CMK (cell line): ENCODE measurements at places on chromosomes 16 and 17.

GRCh38 chr17:44543213-44543904 lies 13.9 kb upstream of the FZD2 start:
- no peak for DNase-seq

GRCh38 chr17:19939993-19940721 lies 37.5 kb downstream of the AKAP10 start:
- DNase-seq, result no peak

DNA sequence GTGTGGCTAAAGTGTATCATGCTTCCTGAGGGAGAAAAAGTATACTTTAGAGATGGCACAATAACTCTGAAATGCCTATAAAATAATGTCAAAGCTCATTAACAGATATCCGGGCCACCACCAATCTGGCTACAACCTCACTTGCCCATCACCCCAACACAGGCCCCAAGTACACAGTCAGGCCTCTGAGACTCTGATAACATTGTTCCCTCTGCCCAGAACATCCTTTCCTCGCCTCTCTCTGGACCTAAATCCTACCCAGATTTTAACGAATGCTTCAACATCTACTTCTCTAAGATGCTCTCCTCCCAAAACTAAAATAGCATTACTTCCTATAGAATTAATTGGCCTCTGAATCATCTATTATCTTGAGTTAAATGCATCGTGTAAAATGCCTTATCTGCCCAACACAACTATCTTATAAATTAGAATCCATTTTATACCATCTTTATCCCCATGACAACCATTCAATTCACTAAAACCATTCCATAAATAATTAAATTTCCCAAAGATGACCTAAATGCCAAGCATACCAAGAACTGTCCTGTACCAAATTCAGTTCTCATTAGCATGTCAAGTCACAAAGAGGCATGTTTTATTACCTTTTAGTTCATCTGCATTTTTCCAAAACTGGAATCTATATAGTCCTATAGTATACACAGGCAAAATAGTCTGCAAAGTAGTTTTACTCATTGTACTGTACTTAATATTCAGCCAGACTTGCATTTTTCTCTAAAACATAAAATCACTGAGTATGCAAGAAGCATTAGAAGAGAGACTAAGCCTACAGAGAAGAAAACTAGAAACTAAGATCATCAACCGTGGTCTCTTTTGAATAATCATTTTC lies 15.7 kb downstream of the HELZ start:
- DNase-seq, result no peak

DNA sequence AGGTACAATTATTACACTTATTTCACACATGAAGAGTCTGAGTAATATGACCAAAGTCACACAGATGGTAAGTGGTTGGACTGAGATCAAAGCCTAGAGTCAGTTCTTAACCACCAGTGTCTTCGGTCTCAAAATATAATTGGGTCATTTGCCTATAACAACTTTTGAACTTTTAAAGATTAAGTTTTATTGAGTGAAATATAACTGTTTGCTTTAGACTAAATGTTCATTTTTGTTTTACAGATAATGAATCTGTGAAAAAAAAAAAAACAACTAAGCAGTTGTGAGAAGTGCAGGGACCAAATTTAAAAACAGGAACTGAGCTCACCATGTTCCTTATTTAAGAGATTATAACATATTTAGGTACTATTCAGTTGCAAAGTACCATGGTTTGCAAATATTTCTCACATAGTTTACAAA lies 150.1 kb downstream of the ITFG1 start:
- DNase-seq, result no peak

- DNase-seq, result no peak
Observed at GRCh38 chr17:50565402-50566350, 5.2 kb downstream of the CACNA1G start.

GRCh38 chr16:28951410-28951943 lies 740 bp downstream of the NFATC2IP start:
- DNase-seq, result no peak

GRCh38 chr16:983044-984030 lies 1.8 kb downstream of the SOX8 start:
- no peak for DNase-seq

- DNase-seq, result peak; percentile 22
Observed at GRCh38 chr17:28335959-28336871, 654 bp downstream of the TNFAIP1 start.

DNA sequence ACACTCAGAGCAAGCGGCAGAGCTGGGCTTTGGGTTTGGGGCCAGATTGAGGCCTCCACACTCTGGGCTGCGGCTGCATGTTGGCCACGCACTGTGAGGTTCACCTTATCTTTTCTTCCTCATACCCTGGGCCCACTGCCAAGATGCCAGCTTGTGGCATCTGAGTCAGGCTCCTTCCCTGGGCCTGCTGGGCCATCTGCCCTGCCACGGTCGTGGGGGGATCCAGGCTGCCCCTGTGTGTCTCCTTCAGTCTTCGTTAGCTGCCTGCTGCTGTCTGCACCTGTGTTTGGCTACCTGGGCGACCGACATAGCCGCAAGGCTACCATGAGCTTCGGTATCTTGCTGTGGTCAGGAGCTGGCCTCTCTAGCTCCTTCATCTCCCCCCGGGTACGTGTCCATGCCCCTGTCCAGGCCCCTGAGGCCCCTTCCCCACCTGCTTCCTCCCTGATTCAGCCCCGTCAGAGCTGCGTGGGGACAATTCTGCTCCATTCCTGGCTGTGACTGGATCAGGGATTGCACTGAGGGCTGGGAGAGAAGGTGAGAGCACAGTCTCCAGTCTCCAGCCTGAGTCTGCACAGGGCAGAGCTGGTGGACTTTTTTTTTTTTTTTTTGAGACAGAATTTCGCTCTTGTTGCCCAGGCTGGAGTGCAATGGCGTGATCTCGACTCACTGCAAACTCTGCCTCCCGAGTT lies 11.2 kb downstream of the SPNS3 start:
- DNase-seq, result no peak

DNA sequence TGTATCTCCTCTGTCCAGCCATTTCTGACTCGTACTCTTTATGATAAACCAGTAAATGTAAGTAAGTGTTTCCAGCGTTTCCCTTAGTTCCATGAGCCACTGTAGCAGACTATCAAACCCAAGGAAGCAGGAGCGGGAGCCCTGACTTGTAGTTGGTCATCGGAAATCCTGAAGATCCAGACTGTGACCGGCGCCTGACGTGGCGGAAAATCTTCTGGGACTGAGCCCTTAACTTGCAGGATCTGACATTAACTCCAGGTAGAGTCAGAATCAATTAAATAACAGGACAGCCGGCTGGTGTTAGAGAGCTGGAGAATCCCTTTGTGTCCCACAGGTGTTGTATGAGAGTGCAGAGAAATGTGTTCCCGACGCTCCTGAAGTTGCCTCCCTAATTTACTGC lies 4.0 kb downstream of the GLOD4 start:
- no peak for DNase-seq

DNA sequence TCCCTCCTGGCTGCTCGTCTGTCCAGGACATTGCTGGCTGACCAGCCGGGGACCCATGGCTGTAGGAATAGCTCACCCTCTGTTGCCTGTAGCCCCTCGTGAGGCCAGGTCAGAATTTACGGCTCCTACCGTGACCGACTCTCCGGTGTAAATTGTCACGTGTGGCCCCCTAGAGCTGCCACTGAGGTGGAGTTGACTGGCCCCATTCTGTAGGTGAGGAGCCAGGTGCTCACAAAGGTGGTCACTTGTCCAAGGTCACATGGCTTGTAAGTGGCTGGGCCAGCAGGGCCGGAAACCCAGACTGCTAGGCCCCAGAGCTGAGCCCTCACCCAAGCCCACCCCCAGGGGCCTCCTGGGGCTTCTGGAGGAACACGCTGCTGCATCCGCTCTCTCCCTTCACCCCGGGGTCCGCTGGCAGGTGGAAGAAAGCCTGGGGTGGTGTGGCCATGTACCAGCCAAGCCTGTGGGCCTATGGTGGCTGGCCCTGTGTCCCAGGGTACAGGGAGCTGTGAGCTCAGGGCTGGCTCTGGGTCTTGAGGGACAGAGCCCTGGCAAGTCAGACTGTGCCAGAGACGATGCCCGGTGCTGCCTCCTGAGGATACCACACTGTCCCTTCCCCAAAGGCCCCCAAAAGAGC lies 120.7 kb downstream of the RAB11FIP4 start:
- DNase-seq, result no peak

DNA sequence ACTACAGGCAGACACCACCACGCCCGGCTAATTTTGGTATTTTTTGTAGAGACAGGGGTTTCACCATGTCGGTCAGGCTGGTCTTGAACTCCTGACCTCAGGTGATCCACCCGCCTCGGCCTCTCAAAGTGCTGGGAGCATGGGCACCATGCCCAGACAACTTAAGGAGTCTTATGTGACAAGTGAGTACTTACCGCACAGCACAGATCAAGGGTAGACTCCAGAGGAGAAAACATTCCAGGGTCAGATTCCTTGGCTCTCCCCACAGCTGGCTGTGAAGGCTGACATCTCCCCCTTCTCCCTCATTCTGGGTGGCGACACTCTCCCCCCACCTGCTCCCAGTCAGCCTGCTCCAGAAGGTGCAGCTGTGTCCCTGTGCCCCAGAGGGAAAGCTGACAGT lies 10.6 kb downstream of the ZSCAN10 start:
- DNase-seq, result no peak

DNA sequence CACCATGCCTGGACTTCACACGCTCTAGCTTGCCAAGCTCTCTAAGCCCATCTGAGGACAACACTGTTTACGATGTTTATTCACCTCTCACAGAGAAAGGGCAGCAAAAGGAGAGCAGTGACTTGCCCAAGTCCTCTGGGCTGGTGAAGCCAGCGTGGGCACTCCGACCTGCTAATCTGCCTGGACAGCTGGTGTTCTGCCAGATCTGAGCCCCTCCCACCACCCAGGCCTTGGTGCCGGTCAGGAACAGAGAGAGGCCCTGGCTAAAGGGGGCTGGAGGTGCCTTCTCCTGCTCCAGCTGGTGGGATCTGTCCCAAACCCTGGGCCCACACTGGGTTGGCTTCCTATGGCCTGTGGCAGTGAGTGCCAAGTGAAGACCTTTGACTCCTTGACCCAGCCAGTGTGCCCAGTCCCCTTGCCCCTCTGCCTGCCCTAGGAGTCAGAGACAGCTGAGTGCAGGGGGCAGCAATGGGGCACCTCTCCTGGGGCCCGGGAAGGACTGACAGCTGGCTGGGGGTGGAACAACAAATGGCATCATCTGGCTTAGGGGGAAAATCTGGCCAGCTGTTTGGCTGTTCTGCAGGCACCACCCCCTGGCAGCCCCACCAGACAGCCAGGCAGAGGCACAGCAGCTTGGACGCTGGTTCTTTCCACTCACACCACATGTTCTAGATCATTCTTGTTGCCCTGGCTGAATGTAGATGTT lies 1.8 kb upstream of the SLC4A1 start:
- no peak for DNase-seq

- DNase-seq, result no peak
Observed at GRCh38 chr16:270381-271255, 5.1 kb downstream of the RGS11 start.

- no peak for DNase-seq
Observed at GRCh38 chr16:51875834-51876600, 670.9 kb downstream of the TOX3 start.

- no peak for DNase-seq
Observed at GRCh38 chr16:74738113-74738541, 36.5 kb downstream of the FA2H start.

DNA sequence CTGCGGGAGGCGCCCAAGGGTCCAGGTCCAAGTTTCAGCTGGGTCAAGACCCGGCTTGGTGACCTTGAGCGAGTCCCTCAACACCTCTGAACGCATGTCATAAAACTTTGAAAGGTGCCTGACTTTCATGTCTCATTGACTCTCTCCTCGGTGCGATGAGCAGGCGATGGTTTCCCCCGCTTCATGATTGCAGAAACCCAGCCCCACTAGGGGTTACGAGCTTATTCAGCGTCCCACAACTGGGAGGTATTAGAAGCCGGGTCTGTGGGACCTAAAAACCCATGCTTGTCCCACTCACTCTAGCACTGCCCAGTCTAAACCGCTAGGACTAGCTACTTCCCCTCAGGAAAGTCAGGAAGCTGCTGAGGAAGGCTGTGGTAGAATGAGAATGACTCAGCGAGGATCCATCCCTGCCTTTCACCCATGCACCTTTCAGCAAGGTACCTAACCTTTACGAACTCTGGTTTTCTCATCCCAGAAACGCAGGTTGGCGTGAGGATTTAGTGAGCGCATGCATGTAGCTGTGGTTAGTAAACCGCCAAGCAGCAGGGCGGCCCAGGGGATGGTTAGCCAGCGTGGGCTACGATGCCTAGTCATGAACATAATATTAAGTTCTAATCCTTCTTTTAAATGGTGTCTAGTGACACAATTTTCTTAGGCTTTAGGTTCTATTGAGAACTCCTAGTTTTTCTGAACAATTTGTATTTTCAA lies 26.2 kb upstream of the RFFL start:
- DNase-seq, result peak; percentile 53

GRCh38 chr17:48139944-48140343 lies 32.4 kb downstream of the SNX11 start:
- DNase-seq, result no peak

GRCh38 chr17:77606865-77607210 lies 351.7 kb upstream of the TNRC6C start:
- DNase-seq, result no peak

- DNase-seq, result no peak
Observed at GRCh38 chr17:28738680-28739384, 5.0 kb upstream of the TRAF4 start.

DNA sequence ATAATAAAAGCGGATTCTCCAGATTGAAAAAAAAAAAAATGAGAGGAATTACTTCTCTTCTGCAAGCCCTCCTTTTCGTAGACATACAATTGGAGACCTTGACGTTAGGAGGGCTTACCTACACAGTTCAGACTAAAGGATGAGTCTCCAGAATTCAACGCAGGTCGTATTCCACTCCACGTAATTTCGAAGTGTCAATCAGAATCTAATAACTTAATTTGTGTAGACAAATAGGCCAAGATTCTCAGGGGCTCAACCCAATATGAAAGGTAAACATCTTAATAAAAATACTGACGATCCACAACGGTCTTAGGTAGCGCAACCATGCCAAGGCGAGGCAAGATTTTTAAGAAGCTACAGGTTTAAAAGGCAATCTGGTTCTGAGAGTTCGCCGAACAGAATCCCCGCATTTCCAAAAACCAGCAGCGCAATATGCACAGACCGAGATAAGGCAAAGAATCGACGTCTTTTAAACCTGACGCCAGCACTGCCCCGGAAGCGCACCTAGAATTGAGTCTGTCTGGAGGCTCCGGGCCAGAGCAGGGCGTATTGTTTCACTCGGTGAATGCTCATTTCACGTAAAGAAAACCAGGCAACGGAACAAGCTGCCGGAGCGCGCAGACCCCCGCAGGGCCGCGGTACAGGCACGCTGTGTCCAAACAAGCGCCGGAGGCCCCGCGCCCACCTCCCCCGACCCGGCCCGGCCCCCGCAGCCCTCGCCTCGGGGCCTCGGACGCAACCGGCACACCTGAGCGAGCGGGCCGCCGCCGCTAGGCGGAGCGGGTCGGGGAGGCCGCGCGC lies 623 bp downstream of the MBTPS1 start:
- peak; percentile 20 for DNase-seq

DNA sequence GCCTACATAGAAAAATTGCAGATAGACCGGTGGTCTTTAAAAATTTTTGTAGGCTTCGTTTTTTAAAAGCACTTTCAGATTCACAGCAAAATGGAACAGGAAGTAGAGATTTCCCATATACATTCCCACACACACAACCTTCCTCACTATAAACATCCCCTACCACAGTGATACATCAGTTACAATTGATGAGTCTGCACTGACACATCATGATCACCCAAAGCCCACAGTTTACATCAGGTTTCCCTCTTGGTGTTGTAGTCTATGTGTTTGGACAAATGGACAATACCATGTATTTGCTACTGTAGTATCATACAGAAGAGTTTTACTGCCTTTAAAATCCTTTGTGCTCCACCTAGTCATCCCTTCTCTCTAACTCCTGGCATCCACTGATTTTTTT lies 113.9 kb upstream of the ADAMTS18 start:
- DNase-seq, result no peak
